ENCODE measurements at places on chromosomes 7 and 10.

- DNase-seq: no peak
Observed at GRCh38 chr10:63763744-63764143, 242.5 kb downstream of the REEP3 start.

DNA sequence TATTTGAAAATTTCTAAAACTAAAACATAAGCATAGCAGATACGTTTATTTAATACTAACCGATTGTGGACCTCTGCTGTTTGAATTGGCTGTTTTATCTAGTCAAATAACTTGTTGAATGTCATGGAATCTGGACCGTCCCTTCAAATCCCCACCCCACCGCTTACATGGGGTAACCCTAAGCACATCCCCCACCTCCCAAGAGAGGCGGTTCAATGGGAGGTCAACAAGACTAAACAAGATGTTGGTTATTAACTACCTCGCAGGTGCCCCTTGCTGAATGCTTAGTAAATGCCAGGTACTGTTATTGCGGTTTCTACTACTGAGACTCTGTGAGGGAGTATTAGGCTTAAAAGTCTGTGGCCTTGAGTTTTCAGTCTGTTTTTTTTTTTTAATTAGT, 70.9 kb downstream of the DAGLB start:
- DNase-seq: no peak

DNA sequence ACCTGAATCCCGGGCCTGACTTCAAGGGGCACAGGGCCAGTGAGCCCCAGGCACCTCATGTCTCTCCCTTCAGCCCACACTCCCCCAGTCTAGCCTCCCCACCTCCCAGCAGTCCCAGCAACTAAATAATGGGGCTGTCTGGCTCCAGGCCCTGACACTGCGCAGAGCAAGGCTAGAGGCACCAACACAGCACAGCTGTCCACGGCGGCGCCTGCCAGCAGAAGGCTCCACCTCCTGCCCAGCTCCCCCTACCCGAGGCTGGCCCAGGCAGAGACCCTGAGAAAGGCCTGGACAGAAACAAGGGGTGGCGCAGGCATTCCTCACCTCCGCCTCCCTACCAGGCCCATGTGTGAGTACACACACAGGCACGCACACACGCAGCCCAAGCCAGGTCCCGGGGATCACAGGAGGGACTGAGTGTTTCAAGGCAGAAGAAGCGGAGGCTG, 6.1 kb downstream of the KCNH2 start:
- no peak for DNase-seq

DNA sequence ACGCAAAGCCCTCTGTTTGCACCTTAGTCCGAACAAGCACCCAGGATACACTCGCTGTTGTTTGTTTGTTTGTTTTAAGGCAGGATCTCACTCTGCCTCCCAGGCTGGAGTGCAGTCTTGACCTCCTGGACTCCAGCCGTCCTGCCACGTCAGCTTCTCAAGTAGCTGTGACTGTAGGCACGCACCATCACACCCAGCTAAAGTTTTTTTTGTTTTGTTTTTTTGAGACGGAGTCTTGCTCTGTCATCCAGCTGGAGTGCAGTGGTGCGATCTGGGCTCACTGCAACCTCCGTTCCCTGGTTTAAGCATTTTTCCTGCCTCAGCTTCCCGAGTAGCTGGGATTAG, 76.8 kb downstream of the CTBP2 start:
- DNase-seq: no peak

GRCh38 chr10:89233033-89233432, 18.5 kb downstream of the LIPA start:
- DNase-seq: no peak

DNA sequence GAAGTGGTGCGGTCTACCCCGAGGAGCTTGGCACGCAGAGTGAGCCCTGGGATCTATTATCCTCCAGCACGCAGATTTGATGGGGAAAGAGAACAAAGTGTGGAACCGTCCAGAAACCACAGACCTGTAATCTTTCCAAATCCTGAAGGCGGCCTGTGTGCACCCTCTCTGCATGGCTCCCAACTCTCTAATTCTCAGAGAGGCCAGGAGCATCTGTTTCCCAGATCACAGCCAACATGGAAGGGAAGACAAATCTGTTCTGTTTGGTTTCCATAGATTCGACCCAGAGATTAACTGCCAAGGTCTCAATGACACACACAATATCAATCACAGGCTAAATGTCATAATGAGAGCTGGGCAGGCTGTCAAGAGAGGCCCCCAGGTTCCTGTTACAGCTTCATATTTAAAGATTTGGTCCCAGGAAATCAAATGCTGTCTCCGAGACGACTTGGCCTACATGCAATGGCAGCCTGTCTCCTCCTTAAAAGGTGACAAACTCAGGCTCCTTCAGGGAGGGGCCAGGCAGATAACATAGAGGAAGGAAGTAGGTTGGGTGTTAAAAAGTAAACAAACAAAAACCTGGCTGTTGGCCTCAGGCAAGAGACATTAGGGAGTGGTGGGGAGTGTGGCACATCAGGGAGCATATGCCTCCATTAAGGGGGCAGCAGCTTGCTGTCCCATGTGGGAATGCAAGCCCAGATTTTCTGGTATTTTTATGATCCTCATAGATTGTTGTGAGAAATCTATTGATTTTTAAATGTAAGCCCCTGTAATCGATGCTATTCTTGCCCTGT, 48.8 kb upstream of the SAMD8 start:
- DNase-seq: no peak

GRCh38 chr7:101998029-101998905, 180.8 kb downstream of the CUX1 start:
- no peak for DNase-seq
